Kasumi-1 (cell line): ENCODE measurements at places on chromosomes 2 and 18.

- DNase-seq: no peak
These were observed 5.3 kb downstream of the APOB start for GRCh38 chr2:21038403-21039073.

GRCh38 chr2:28432362-28432761, 39.7 kb downstream of the FOSL2 start:
- no peak for DNase-seq

DNA sequence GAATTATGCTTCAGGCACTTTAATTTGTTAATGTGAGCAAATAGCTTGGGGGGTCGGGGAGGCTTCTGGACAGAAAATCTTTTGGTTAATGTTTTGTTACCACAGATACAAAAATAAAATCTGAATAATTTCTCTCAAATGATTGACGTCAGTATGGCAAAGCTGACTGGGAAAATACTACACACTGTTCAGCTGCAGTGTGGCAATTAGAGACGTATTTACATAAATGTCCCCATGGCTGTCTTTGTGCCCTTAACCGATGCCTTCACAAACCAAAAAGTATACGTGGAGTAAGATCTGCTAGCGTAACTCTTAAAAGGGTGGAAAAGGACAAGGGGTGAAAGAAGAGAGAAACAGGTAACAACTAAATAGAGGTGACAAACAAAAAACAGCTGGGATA, 83.4 kb downstream of the ACTR2 start:
- DNase-seq: no peak

DNA sequence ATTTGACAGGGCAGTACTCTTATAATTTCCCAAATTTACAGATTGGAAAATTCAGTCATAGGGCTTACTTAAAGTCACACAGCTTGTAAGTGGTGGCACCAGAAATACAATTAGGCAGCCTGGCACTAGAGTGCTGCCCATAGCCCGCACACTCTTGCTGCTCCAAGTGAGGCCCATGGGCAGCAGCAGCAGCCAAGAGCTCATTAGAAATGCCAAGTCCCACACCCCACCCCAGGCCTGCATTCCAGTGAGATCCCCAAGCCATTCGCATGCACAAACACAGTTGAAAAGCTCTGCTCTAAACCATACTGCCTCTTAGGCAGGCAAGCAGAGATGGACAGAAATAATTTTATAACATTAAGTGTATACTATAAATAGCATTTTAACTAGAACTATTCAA, 379.3 kb upstream of the PKDCC start:
- DNase-seq: no peak

- no peak for DNase-seq
These were observed 66.1 kb downstream of the NPAS2 start for GRCh38 chr2:100886085-100886484.

DNA sequence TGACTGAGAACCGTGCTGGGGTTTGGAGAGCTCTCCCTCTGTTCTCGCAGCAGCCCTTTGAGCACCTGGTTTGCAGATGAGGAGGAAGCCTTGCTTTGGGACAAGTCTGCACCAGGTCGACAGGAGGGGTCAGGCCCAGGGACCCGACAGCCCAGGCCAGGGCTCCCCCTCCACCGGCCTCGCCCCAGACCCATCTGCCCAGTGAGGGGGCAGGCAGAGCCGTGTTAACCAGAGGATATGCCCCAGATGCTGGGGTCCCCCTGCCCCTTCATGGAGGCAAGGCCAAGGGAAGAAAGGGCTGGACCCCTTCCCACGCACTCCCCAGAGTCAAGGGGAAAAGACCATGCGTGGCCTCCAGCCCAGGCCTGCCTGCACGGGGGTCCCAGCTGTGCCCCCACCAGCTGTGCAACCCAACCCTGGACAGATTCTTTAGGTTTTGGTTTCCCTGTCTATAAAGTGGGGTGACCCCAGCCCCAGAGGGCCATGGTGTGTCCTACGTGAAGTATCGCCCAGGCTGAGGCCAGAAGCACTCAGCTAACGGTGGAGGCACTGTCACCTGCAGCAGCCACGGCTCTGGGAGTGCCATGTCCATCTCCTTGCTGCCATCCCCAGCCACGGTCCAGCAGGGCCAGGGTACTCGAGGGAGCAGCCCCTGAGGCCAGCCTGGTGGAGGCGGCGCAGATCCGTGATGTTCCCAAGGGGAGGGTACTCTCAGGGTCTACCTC, 4.8 kb upstream of the SNED1 start:
- DNase-seq: peak; percentile 19

DNA sequence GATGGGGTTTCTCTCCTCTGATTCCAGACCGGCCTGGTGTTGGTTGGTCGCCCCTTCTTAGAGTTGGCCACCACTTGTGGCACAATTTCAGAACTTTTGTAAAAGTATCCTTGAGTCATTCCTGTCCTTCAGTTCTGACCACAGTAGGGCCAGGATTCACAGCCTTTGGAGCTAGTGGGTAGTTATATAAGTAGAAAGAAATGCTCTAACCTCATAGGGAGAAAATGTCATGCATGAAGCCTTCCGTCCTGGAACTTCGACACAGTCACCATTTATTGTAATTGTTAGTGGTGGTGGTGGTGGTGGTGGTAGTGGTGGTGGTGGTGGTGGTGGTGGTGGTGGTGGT, 65.4 kb downstream of the EPAS1 start:
- DNase-seq: no peak

DNA sequence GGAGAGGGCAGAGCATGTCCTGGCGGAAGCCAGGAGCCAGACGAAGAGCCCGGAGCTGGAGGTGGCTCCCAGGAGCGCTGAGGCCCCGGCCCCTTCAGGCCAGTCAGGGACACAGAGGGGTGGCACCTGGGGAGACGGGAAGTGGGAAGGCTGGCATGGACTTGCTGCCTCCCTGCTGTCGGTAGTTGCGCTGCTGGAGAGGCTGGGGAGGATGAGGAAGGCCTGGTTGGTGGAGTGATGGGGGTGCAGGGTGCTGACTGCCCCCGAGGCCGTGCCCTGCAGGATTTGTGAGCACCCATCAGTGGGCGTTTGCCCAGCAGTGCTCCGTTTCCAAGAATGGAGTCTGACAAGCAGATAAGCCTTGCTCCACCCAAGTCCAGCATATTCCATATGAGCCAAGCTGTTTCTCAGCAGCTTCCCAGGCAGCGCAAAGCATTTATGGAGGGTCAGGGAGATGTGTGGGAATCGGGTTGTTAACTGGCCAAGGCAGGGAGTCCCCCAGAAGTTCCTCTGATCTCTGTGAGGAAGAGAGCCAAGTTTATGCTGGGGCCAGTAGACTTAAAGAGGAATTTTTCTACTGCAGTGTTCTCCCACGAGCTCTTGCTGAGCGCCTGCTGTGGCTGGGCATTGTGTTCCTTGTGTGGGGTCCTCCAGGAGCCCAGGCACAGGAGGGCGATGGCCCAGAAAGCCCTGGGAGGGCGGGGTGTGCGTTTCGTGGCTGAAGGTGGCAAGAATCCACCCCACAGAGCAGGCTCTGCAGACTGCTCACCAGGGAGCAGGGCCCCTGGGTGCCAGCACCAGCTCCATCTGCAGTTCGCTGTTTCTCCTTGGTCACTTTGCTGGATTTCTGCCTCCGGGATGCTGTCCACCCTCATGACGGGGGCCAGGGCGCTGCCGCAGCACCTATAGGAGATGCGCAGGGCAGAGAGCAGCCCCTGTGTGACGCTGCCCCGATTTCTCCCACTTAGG, 250.2 kb downstream of the ALPK2 start:
- no peak for DNase-seq

GRCh38 chr2:183232161-183232865, 108.1 kb downstream of the NUP35 start:
- no peak for DNase-seq

GRCh38 chr2:98569197-98569793, 39.0 kb downstream of the COA5 start:
- DNase-seq: peak; percentile 14

- no peak for DNase-seq
These were observed 110.9 kb upstream of the CCDC150 start for GRCh38 chr2:196528486-196529223.

- no peak for DNase-seq
These were observed 174.3 kb downstream of the ACKR3 start for GRCh38 chr2:236743921-236744280.

DNA sequence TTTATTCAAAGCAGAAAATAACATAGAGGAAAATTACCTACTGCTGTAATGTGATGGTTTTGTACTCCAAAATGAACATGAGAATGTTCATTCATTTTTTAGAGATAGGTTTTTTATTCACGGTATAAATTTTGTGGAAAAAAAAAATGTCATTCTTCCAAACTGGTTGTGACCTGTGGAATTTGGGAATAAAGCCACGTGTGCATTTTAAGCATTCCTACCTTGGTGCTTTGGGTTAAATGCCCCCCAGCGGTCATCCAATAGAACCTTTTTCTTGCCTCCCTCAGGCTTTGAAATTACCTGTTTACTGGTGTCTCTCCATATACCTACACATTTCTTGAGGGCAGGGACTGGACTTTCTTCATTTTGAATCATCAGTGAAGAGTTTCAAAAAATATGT, 740.7 kb downstream of the DPP10 start:
- no peak for DNase-seq

GRCh38 chr2:43132683-43133301, 93.6 kb downstream of the ZFP36L2 start:
- peak; percentile 88 for DNase-seq

GRCh38 chr2:186477790-186478189, 8.3 kb upstream of the ZC3H15 start:
- no peak for DNase-seq

DNA sequence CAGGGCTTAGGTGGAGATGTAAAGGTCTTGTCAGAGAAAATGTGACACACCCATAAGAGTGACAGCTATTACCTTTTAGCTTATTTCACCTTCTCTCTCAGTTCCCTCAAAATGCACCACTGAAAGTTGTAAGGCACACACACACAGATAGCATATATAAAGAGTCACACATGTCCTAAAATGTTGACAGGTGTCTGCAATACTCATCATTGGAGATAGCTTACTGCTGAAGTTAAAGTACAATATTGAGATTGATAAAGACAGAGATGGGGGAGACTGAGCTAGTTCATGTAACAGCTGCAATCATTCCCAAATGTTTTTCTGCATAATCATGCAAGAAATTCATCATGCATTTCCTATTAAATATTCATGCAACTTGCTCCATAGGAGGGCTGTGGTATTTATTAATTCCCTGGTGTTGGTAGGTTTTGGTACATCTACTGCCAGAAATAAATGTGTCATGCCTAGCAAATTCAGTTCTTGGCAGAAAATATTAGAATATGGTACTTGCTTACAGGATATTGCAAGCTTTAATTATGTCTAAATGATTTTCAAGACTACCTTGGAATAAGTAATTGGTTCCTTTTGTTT, 118.8 kb upstream of the RBMS1 start:
- DNase-seq: no peak
